ENCODE measurements at places on chromosomes 7 and 10. TPM values are rescaled to one million over a fixed set of nuclear protein-coding genes. Genes with fewer than 3 reads are reported as not detected.

Gene EZH2
- polyA plus RNA-seq: 32.7 TPM

Gene TMEM273
- polyA plus RNA-seq: not detected

Gene PLEKHS1
- polyA plus RNA-seq: not detected

Gene PRSS2
- polyA plus RNA-seq: not detected

Gene CPA2
- polyA plus RNA-seq: not detected

Gene AGR3
- polyA plus RNA-seq: not detected

Gene LOXL4
- 1.4 TPM for polyA plus RNA-seq

Gene GPR141
- not detected for polyA plus RNA-seq

Gene NAT16
- 0.64 TPM for polyA plus RNA-seq

Gene APBB1IP
- not detected for polyA plus RNA-seq

Gene PROSER2
- polyA plus RNA-seq: 0.86 TPM

Gene LIPN
- not detected for polyA plus RNA-seq
